ENCODE measurements at places on chromosomes 12 and 14.

GRCh38 chr12:103772367-103773108 is 68.5 kb downstream of the NT5DC3 start:
- DNase-seq: no peak

GRCh38 chr12:58007875-58008274 is 66.5 kb downstream of the ATP23 start:
- DNase-seq: no peak

DNA sequence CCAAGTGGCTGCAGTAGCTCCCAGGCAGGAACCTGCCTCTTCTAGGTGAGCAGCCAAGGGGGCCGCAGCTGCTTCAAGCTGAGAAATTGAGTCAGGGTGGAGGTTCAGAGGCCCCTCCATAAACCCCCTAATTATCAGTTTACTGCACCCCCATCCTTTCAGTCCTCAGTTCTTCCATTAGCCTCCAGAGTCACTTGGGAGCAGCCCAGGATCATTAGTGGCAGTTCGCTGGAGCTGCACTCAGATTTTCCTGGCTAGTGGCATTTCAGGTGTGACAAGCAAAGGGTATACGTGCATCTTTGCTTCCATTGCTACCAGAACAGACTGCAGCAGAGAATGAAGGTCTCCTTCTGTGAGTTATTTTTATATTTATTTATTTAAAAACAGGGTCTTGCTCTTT is 358.7 kb downstream of the FUT8 start:
- DNase-seq: no peak

DNA sequence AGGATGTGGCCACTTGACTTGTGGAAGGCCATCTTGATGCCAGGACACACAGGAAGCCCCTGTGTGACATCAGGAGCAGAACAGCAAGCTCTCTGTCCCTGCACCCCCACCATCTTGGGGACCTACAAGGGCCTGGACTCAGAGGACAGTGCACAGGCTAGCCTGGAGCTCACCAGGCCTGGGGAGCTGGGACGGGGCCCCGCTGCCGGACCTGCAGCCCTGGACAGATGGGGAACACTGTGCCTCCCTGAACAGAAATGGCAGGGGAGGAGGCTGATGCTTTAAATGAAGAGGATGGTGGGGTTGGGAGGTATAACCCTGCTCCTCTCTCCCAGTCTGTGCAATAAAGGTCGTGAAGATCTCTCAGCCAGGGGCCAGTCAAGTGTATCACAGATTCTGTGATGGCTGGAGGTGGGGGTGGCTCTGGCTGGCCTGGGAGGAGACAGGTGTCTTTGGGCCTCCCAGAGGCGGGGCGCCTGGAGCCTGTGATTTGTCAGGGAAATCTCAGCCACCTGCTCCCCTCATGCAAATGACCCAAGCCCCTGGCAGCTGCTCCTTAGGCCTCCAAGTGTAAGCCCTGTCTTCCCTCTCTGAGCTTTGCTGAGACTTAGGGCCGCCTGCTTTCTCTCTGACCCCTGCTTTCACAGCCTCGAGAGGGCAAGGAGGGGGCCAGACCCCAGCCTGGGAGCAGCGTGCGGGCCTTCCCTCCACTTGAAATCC is 1.1 kb upstream of the GNB3 start:
- no peak for DNase-seq

DNA sequence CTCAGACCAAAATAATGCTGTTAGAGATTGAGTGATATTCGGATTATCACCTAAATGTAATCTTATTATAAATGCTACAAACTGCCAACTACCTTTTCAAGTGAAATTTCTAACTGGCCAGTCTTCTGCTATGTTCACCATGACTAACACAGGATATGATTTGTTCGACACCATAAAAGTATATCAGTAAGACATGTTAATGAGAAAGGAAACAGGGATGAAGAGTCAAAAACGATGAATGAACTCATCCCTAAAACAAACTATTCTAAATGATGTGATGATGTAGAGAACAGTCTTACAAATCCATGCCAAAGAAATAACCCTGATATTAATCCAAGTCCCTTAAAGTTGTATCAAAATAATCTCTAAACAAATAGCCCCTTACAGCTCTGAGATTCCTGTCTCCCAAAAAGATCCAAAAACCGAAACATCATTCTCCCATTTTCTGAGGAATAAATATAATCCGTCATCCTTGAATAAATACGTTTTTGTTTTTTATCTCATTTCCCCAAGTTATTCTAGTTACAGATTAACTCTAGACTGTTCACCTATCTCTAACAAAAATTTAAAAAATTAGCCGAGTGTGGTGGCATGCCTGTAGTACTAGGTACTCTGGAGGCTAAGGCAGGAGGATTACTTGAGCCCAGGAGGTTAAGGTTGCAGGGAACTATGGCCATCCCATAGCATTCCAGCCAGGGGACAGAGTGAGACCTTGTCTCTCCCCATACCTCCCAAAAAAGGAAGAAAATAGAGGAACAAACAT is 9.1 kb downstream of the SCAF11 start:
- DNase-seq: no peak

DNA sequence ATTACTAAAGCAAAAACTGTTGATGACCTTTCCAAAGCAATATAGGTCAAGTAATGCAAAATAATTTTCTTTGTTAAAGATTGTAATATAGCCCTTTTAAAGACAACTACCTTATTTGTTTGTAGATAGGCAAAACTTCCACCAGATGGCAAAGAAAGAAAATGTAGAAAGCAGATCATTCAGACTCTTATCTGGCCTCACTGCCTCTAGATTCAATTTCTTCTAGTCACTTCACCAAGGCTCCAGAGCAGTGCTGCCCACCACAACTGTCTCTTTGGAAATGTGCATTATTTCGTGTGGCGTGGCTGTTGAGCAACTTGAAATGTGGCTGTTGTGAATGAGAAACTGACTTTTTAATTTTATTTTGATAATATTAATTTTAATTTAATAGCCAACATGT is 127.1 kb downstream of the ITPR2 start:
- DNase-seq: no peak

DNA sequence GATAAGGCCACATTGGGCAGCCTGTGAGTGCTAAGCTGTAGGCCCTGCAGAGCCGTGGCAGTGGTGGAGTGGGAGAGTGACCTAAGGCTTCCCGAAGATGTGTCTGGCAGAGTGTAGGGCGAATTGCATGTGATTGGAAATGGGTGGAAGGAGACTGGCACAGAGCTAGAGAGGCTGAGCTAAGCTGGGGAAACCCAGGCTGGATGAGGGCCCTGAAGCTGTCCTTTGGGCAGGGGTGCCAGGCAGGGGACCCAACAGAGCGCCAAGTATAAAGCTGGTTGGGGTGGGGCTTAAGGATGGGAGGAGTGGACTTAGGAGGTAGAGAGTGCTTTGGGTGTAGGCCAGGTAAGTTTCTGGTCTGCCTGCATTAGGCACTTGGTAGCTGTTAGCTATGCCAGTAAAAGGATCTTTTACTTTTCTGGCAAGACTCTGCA is 47.9 kb downstream of the WDR20 start:
- no peak for DNase-seq

DNA sequence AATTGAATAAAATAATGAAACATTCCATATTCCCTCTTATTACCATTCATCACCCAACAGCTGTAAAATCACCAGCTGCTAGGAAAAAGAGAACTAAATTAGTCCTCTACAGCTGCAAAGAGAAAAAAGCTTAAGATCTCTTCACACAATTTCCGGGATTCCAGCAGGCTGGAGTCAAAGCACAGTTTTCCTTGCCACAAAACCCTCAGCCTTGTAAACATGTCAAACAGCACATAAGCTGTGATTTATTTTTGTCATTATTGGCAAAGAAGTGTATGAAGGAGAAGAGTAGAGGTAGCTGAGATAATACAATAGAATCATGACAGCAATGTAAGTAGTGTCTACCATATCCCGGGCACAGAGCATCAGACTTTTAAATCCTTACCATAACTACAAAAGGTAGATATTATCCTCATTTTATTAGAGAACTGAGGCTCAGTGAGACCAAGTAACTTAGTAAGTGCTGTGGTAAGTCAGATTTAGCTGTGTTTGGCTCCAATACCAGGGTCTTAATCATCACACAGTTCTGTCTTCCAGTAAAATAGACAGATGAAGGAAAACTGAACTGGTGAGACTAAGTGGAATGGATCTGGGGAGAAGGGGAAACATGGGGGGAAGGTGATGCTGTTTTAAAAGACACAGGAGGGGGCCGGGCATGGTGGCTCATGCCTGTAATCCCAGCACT is 57.3 kb downstream of the NTN4 start:
- no peak for DNase-seq

DNA sequence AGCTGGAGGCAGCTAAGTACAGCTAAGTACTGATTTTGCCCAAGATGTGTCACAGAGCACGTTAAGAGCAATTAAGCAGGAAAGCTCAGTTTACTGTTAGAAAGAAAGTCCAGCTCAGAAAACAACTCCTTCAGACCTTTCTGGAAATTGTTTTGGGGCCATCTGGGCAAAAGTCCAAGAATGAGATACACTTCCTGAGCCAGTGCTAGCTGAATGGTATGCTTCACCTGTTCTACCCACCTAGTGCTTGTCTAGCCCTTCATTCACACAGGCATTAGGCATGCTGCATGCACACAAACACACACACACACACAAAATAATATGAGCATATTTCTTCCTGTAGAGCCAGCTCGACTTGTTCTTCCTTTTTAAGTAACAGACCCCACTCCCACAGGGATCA is 6.6 kb upstream of the IKZF4 start:
- no peak for DNase-seq

- no peak for DNase-seq
Measured at GRCh38 chr12:124480469-124481256, 86.7 kb downstream of the NCOR2 start.

- no peak for DNase-seq
Measured at GRCh38 chr12:52925717-52926595, 21.1 kb upstream of the KRT8 start.

- no peak for DNase-seq
Measured at GRCh38 chr12:92551853-92552397, 150.9 kb upstream of the PLEKHG7 start.

- DNase-seq: peak; percentile 37
Measured at GRCh38 chr14:92924247-92924646, 1.3 kb downstream of the CHGA start.

- DNase-seq: no peak
Measured at GRCh38 chr14:71371711-71372396, 464.6 kb downstream of the PCNX1 start.

DNA sequence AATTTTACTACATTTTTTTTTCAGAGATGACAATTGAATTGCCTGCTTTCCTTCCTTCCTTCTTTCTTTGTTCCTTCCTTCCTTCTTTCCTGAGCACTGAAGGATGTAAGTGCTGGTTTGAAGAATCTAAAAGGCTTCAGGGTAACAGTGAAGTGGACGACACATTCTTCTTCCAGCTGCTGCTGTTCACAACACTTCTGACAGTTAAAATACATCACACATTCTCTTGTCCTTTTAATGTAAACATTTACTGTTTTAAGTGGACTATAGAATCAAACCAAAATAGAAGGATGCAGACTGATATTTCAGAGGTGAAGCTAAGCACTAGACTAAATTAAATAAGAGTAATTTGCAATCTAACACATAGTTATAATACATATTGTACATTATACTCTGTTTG is 151.5 kb downstream of the MSRB3 start:
- no peak for DNase-seq

- DNase-seq: no peak
Measured at GRCh38 chr12:27260746-27261145, 16.7 kb downstream of the STK38L start.

- no peak for DNase-seq
Measured at GRCh38 chr14:54486685-54487084, 2.1 kb downstream of the GMFB start.

DNA sequence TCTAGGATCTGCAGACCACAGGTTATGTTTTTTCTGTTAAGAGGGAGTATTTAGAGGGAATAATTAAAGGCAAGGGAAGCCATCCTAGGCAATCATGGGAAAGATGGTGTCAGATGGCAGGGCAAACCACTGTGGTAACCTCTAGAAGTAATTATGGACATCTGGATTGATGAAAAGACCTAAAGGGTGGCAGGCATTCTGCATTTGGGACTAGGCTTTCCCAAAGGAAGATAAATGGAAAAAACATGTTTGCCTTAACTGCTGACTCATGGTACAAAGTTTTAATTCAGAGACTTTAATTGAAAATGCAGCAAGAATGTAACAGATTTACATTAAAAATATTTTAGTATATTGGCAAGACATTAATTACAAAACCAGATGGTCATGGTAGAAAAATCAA is 88.1 kb downstream of the TMEM30B start:
- no peak for DNase-seq

GRCh38 chr12:55548756-55549155 is 646 bp upstream of the OR6C4 start:
- no peak for DNase-seq

DNA sequence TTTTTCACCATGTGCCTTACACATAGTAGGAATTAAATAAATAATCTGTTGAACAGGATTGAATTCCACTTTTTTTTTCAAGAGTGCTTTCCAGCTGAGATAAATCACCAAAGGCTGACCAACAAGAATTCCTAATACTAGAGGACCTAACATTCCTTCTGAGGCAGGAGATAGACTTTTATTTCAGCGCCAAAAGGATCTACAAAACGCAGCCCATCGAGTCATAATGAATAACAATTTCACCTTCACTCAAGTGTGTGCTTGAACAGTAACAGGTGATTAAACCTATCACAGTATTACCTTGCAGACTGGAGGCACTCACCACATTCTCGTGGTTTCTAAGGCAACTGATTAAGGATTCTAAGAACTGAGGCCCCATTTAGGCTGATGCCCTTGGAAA is 224.3 kb upstream of the ATP2B1 start:
- DNase-seq: no peak

DNA sequence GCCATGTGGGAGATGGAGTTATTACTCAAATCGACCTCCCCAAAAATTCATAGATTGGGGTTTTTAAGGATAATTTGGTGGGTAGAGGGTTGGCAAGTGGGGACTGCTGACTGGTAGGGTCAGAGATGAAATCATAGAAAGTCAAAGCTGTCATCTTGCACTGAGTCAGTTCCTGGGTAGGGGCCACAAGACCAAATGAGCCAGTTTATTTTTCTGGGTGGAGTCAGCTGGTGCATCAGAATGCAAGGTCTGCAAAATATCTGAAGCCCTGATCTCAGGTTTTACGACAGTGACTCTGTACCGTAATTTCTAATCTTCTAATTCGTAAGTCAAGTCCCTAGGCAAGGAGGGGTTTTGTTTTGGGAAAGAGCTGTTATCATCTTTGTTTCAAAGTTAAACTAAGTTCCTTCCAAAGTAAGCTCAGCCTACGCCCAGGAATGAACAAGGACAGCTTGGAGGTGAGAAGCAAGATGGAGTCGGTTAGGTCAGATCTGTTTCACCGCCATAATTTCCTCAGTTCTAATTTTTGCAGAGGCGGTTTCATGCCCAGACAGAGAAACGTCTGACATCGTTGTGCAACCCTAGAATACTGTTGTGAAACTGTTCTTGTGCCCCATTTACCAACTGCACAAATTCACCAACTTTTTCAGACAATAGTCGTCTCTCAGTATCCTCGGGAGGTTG is 104.5 kb upstream of the SFSWAP start:
- DNase-seq: no peak

DNA sequence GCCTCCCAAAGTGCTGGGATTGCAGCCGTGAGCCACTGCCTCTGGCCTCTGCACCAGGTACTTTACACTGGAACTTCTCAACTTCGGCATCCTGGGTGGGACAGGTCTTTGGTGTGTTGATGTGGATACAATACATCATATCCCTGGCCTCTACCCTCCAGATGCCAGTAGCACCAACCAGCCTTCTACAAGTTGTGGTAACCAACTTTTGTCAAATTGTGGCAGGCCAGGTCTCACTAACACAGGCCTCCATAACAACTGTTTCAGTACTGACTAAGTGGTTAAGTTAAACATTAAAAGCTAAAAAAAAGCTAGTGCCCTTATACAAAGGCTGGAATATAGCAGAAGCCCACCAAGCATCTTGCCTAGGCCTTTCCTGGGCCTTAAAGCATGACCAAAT is 232.9 kb downstream of the PCNX1 start:
- DNase-seq: no peak
